ENCODE measurements at places on chromosomes 4 and X.

DNA sequence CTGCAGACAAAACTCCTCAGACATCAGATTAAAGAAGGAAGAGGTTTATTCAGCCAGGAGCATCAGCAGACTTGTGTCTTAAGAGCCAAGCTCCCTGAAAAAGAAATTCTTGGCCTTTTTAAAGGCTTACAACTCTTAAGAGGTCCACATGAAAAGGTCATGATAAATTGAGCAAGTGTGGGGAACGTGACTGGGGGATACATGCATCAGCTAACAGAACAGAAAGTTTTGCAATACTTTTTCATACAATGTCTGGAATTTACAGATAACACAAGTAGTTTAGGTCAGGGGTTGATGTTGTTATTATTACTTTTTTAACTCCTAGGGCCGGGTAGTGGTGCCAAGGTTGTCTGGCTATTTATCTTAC lies 55.6 kb upstream of the RBMX start:
- no peak for DNase-seq

DNA sequence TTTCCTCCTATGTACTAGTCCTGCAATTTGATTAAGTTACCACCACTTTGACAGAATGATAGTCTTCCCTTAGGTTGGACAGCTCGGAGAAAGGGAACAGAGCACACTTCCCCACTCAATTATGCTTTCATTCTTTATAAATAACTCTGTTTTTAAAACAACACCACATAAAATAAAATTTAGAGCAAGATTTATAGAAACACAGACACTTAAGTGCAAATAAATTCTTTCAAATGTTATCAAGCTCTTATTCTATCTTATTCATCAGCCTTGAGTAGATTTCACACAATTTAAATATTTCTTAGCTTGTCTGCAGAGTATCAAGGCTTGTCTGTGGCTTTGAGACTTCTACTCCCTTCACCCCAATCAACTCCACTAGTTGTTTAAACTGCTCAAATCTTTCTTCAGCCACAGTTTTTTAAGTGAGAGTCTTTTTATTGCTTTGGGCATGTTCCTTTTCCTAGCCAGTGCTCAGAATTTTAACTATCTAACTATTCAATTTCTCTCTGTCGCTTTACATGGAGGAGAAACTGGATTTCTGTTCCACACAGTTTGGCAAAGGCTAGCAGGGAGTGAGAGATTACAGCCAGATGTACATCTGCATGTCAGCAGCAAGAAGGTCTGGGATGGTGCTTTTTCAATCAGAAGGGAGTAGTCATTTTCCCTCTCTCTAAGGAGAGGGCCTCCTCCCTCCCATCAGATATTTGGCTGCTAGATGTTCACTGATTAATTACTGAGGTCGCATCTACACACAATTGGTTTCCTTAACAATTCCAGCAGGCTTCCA lies 53.1 kb upstream of the PLAC1 start:
- no peak for DNase-seq

- DNase-seq, result no peak
Observed at GRCh38 chr4:85733798-85734197, 258.8 kb downstream of the ARHGAP24 start.

- DNase-seq, result no peak
Observed at GRCh38 chr4:105598787-105599186, 46.4 kb downstream of the ARHGEF38 start.

GRCh38 chr4:85725721-85726170 lies 250.8 kb downstream of the ARHGAP24 start:
- no peak for DNase-seq

DNA sequence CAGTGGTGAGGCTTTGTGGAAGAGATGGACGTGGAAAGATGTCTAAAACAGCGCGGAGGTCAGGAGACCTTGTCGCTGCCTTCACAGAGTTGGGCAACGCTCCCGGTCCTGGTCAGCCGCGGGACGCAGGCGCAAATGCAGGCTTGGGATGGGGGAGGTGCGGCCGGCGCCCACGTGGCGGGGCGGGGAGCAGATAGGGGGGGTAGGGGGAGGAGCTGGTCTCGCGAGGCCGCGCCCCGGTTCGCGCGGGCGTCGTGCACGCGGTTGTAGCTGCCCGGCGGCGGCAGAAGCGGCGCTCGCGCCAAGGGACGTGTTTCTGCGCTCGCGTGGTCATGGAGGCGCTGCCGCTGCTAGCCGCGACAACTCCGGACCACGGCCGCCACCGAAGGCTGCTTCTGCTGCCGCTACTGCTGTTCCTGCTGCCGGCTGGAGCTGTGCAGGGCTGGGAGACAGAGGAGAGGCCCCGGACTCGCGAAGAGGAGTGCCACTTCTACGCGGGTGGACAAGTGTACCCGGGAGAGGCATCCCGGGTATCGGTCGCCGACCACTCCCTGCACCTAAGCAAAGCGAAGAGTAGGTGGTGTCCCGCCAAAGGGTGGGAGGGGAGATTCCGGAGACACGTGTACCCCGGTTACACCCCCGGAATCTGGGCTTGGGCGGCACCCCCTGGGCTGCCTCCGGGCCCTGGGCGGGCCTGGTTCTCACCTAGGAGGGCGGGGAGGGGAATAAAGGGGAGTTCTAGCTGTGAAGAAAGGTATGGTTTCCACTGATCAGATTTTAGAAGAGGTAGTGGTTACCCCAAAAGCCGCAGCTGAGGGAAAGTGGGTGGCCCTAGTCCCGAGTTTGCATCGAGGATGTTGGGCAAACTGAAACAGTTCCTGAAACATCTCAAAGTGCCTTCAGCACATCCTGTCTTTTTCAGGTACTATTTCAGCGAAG lies at the start of gene PRDX4:
Gene PRDX4, plus strand, starts transcription at position 255 of the 939 bp plus-strand sequence. Its CDS starts 78 bp downstream, at position 333.
- DNase-seq, result peak; percentile 49

DNA sequence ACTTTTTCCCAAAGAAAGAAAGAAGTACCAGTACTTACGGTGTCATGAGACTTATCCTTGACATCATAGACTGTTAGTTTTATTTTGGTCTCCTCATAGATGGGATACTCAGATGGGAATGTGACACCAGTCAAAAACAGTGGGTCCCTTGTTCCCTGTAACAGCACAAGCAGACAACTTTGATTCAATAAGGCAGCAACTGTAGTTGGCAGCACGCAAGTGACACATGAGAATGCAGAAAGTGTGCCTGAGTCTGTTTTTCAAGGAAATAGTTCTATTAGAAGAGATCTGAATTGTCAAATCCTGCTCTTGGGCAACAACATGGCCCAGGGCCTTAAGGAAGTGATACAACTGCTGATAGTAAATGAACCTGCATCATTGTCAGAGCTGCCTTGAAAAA lies 443.2 kb downstream of the INPP4B start:
- no peak for DNase-seq

GRCh38 chr4:105135785-105136184 lies 10.9 kb upstream of the TET2 start:
- DNase-seq, result no peak

GRCh38 chr4:147078875-147079658 lies 133.4 kb upstream of the TTC29 start:
- DNase-seq, result no peak

DNA sequence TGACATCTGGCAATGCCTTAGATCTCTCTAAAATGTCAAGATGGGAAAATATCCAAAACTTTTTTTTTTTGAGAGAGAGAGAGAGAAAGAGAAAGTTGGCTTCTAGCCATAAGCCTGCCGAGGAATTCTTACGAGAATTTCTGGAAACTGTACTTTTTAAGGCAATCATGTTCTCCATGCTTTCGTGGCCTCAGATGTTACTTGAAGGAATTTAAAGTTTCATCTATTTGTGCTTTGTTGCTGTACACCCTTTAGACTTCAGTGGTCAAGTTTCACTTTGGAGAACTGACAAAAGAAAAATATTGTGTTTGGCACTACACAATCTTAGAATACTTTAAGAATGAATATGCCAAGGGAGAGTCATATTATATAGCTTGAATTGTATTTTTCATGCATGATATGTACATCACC lies 53.9 kb downstream of the FAT4 start:
- DNase-seq, result no peak

GRCh38 chr4:184994623-184995010 lies 23.7 kb upstream of the HELT start:
- DNase-seq, result no peak

DNA sequence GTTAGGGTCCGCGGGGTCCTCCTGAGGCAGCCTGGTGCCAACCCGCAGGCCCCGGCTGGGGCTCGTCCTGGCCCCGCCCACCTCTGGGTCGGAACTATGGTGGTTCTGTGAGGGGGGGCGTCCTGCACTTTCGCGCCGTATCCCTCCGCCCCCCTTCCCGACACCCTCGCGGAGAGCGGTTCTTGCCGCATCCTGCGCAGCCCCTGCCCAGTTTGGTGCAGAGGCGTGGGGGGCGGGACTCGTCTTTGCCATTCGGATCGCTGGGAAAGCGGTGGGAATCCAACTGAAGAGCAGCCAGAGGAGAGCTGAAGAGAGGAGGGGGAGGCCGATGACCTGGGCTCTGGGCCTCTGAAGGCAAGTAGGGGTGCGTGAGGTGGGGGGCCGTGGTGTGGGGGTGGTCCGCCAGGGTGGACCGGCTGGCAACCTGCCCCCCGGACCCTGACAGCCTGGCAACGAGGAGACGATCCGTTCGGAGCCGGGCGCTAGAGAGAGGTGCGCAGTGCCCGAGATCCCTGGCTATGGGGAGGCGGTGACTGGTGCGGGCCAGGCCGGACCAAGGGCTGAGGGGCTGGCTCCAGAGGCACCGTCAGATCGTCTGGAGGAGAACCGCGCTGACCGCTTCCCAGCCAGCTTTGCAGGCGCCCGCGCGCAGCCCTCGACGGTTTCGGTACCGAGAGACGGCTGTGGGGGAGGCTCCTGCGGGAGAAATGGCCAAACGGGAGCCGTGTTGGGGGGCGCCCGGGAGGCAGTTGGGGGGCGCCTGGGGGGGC lies at the start of gene GPRASP1:
Gene GPRASP1, plus strand, starts transcription at position 242 of the 770 bp plus-strand sequence. CDS start 2,431 bp downstream, outside the sequence.
- peak; percentile 19 for DNase-seq

DNA sequence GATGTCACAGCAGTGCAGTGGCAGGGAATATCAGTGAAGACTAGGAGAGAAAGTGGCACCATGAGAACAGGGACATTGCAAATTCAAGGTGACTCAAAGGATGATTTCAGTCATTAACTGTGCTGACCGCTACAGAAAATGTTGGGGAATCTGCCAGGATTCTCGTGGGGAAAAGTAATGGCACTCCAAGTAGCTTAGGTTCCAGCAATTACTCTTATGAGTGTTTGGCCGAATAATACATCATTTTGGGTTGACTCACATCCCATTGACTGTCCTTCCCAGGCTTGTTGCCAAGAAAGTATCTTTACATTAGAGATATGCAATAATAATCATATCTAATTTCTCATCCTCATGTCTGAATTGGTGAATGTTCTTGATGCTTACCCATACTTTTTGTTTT lies 1411.1 kb upstream of the PCDH7 start:
- DNase-seq, result no peak

GRCh38 chrX:45434231-45434630 lies 233.6 kb upstream of the DIPK2B start:
- DNase-seq, result no peak

DNA sequence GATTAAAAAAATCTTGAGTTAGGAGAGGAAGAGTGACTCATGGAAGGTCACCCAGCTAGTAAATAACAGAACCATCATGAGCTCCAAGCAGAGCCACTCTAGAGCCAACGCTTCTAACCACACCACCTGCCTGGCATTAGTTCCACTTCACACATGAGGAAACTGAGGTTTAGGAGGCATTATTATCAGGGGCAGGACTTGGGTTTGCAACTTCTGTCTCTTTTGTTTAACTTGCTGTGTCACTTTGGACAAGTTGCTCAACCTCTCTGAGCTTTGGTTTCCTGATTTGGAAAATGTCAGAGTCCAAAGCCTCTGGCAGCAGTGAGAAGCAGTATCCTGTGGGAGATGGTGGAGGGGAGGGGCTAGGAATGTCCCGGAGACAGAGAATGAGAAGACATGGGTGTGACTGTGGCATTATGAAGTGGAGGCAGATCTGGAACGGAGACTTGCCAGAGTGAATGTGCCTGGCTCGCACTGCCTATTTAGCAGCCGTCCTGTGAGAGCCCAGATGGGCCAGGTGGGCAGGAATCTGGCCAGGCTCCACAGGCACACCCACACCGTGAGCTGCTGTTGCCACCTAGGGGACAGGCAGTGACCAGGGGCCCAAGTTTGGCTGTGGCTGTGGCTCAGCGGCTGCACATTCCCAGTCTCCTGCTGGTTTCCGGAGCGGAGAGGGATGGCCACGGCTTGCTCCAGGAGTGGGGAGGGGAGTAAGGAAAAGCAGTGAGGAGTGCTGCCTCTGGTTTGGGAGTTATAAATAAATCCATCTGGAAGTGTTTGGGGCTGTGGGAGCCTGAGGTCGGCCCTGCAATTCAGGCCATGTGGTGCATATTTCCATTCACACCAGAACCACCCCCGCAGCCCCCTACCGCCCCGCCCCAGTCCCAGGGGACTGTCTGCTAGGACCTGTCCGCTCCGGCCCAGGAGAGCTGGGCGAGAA lies 93.4 kb downstream of the NHSL2 start:
- DNase-seq, result no peak

DNA sequence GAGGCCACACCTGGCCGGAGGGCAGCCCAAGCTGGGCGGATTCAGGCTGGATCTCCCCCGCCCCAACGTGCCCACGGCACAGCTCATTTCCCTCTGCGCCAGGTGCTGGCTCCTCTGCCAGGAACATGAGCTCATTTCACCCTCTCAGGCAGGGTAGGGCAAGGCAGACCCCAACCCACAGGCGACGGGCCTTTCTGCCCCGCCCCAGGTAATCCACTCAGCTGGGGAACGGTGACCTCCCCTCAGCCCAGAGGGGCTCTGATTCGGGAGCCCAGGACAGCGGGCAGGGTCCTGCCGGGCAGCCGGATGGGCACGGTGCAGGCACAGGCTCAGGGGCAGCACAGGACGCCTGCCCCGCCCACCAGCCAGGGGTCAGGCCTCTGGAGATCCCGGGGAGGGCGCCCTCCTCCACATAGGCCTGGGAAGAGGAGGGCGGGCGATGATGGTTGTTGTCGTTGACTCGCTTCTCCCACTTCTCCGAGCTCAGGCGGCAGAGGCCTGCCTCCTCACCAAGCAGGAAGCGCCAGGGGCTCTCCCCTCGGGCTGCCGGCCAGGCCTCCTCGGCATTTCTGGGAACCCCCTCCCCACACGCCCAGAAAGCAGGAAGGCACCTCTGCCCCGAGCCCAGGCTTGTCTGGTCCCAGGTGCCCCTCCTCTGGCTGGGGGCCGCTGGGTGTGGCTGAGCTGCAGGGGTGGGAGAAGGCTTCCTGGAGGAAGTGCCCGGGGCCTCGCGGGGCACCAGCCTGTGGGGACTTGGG lies 31.1 kb downstream of the TACC3 start:
- DNase-seq, result no peak

- DNase-seq, result no peak
Observed at GRCh38 chrX:28549838-28550237, 37.4 kb upstream of the IL1RAPL1 start.

GRCh38 chr4:3044870-3045819 lies 29.2 kb downstream of the HTT-AS start:
- peak; percentile 64 for DNase-seq

DNA sequence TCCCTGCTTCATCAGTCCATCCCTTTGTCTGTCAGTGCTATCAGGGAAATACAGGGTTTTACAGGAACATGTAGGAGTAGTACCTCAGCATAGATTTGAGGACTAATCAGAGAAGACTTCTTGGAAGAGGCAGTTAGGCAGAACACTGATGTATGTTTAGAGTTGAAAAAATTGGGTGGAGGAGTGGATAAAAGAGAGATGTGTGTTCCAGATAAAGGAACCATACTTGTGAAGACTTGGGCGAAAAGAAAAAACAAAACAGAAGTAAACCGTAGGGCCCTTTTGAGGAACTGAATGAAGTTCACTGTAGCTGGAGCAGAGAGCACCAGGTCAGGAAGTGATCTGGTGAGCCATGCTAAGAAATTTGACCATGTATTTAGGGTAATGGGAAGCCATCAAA lies 32.3 kb downstream of the AFF1 start:
- no peak for DNase-seq
